ENCODE measurements at places on chromosomes 7 and 10. TPM values are rescaled to one million over a fixed set of nuclear protein-coding genes. Genes with fewer than 3 reads are reported as not detected.

The TAC1 gene
- 1.7 TPM for total RNA-seq

The FAM13C gene
- 6.1 TPM for total RNA-seq

The GTF2IRD1 gene
- total RNA-seq, result 5.8 TPM

The CFAP70 gene
- 0.50 TPM for total RNA-seq

The GIMAP1 gene
- total RNA-seq, result 0.20 TPM

The ACBD7 gene
- 2.2 TPM for total RNA-seq

The NCF1 gene
- not detected for total RNA-seq
